Activated T-helper 2 cell treated with anti-CD3 and anti-CD28 coated beads, Interferon-gamma antibody, Interleukin-2, Interleukin-4, amounts not matched to agents 10 μg/mL and 5 μg/mL and 100 μg/mL, durations not matched to agents 14 hours and 24 hours and 36 hours (primary cell): ENCODE measurements at places on chromosomes 12 and 14.

- H3K4me3 ChIP-seq, result no peak overlapping the region
- H3K36me3 ChIP-seq, result no peaks in the 10 kb centered on the region
- DNase-seq, result no peak
Observed at GRCh38 chr14:90489306-90489705, 92.5 kb downstream of the CALM1 start.

GRCh38 chr12:508795-509194, 49.1 kb downstream of the B4GALNT3 start:
- no peaks in the 10 kb centered on the region for H3K36me3 ChIP-seq
- no peaks in the 10 kb centered on the region for H3K4me1 ChIP-seq
- no peak overlapping the region for H3K4me3 ChIP-seq
- peaks cover 12% of the 10 kb centered on the region for H3K27me3 ChIP-seq
- DNase-seq, result no peak

GRCh38 chr14:39218171-39218769, 15.4 kb upstream of the MIA2 start:
- no peak for DNase-seq
- no peak overlapping the region for H3K27ac ChIP-seq
- H3K36me3 ChIP-seq, result peaks cover 2% of the 10 kb centered on the region
- H3K4me3 ChIP-seq, result no peak overlapping the region
- H3K27me3 ChIP-seq, result no peaks in the 10 kb centered on the region

DNA sequence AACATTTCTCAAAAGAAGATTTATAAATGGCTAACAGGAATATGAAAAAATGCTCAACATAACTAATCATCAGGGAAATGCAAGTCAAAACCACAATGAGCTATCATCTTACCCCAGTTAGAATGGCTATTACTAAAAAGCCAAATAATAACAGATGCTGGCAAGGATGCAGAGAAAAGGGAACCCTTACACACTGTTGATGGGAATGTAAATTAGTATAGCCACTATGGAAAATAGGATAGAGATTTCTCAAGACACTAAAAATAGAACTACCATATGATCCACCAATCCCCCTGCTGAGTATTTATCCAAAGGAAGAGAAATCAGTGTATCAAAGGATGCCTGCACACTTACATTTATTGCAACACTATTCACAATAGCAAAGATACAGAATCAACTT, 58.3 kb downstream of the GUCY2C start:
- H3K27ac ChIP-seq, result no peak overlapping the region
- no peaks in the 10 kb centered on the region for H3K36me3 ChIP-seq
- H3K4me3 ChIP-seq, result no peak overlapping the region
- H3K4me1 ChIP-seq, result peaks cover 12% of the 10 kb centered on the region

DNA sequence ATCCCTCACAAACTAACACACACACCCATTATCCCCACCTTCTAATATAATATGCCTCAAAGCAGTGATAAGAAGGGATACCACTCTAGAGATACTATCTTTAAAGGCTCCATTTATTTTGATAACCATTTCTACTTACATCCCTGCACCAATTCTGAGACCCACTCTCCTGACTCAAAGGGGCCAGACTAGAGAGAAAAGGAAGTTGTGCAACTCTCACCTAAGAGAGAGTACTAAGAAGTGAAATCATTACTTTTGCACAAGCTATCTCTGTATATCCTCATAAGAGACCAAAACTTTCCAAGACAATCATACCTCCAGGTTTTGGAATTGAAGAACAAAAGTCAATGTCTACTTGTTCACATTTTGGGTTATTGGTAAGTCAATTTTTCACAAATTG, 45.4 kb upstream of the USP15 start:
- H3K27ac ChIP-seq, result no peak overlapping the region
- H3K27me3 ChIP-seq, result peaks cover 16% of the 10 kb centered on the region
- H3K4me3 ChIP-seq, result no peak overlapping the region
- H3K4me1 ChIP-seq, result peaks cover 13% of the 10 kb centered on the region
- DNase-seq, result no peak

DNA sequence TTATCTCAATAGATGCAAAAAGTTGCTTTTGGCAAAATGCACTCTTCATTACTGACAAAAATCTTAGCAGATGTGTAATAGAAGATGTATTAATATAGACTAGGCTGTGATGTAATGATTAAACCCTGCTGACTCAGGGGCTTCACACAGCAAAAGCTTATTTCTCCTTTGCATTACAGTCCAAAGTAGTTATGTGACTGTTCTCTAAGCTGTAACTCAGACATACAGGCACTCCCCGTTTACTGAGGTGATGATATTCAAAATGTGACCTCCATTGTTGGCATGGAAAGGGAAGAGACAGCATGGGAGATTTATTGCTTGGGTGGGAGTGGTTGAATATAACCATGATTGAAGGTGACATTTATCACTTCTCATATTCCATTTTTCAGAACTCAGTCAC, 331.5 kb downstream of the SNAPC1 start:
- H3K27me3 ChIP-seq, result peaks cover 24% of the 10 kb centered on the region
- DNase-seq, result no peak
- H3K36me3 ChIP-seq, result no peaks in the 10 kb centered on the region

- H3K4me3 ChIP-seq, result no peak overlapping the region
- H3K4me1 ChIP-seq, result peaks cover 85% of the 10 kb centered on the region
- H3K27ac ChIP-seq, result peak overlapping the region; percentile 38
- H3K36me3 ChIP-seq, result peaks cover 3% of the 10 kb centered on the region
- DNase-seq, result no peak
Observed at GRCh38 chr12:4148418-4149056, 125.0 kb upstream of the CCND2 start.

- H3K27me3 ChIP-seq, result no peaks in the 10 kb centered on the region
- H3K36me3 ChIP-seq, result peaks cover 43% of the 10 kb centered on the region
- H3K4me1 ChIP-seq, result peaks cover 3% of the 10 kb centered on the region
- no peak overlapping the region for H3K27ac ChIP-seq
Observed at GRCh38 chr14:67276131-67276530, 34.9 kb downstream of the PALS1 start.
